CD4-positive, alpha-beta T cell treated with Interleukin-2 at 100 ng/mL for 4 hours (primary cell): ENCODE measurements at places on chromosomes 16 and 17.

DNA sequence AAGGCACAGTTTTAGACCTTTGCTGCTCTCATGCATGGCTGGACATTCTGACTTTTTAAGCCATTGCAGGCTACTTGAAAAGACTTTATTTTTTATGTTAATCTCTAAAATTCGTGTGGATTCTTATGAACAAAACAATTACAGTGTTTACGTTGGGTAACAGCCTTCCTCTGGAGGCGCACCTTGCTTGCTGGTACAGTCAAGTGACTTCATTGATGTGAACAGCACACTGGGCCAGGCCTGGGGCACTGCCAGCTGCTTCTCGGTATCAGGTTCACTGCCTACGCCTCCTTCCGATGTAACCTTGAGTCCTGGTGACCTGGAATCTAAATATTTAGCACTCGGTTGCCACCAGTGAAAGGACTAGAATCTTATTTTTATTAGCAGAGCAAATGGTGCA lies 27.8 kb downstream of the MARCHF10 start:
- DNase-seq: no peak

- DNase-seq: no peak
Measured at GRCh38 chr17:57405491-57406072, 149.3 kb downstream of the MSI2 start.

GRCh38 chr17:74964988-74965622 lies 7.5 kb downstream of the HID1 start:
- no peak for DNase-seq

- no peak for DNase-seq
Measured at GRCh38 chr17:79116575-79117368, 42.1 kb downstream of the ENGASE start.

GRCh38 chr16:8717469-8717868 lies 43.1 kb downstream of the ABAT start:
- DNase-seq: no peak

DNA sequence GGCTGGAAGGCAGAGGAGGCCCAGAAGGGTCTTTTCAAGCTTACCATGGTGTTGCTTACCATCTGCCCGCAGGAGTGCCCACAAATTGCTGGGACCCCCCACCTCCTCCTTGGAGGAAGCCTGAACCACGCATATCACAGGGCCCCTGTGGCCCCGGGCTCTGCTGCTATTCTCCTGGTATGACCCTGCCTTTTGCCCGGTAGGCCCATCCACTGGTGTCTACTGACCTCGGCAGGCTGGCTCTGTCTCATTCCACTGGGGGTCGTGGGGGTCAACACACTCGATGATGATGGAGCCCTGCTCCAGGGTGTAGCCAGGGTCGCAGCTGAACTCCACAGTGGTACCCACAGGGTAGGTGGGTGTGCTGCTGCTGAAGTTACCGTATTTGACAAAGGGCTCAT lies 8.2 kb upstream of the PHF12 start:
- DNase-seq: no peak

DNA sequence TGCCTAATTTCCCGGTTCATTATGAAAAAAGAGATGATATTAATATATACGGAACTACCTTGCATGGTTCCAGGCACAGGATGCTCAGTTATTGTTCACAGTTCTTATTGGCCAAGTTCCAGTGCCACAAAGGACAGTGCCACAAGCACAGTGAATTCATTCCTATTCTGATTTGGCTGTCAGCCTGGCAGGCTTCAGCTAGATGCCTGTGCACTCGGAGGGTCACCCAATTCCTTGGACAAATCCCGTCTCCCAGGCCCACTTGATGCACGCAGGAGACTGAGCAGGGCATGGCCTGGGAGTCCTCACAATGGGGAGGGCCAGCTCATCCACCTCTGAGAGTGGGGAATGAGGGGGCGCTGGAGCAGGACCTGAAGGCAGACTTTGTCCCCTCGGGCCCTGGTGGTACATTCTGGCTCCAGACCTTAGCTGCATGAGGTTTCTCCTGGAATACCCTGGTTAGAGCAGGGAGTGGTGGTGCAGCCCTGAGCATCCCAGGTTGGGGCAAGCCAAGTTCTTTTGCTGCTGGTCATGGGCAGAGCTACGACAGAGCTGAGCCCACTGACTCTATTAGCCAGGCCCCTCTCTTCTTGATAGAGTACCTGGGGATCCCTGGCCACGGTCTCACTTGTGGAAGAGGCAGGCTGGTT lies 41.4 kb downstream of the MIS12 start:
- no peak for DNase-seq

DNA sequence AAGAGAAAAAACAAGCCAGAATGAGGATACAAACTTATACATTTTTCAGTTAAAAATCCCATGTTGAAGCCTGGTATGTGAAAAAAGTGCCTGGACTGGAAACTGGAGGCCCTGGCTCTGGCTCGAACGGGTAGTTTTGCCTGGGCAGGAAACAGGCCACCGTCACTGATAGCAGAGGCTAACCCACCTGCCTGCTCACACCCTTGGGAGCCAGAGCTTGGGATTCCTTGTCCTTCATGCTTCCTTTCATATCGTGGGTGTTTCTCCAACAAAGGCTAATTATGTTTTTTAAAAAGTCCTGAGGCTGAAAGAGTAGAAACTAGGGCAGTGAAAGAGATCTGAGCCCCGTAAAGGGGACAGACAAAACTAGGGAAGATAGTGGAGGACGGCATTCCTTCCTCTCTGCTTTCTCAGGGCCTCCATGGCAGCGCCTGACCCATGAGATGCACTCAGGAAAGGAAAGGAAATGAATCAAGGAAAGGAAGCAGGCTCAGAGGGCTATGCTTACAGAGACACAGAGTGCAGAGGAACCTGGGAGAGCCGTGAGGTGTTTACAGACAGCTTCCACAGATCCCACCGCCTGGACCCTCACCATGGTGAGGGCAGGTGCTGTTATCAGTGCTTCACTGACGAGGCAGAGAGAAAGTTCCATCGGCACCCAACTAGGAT lies 138.1 kb downstream of the PARN start:
- DNase-seq: no peak

DNA sequence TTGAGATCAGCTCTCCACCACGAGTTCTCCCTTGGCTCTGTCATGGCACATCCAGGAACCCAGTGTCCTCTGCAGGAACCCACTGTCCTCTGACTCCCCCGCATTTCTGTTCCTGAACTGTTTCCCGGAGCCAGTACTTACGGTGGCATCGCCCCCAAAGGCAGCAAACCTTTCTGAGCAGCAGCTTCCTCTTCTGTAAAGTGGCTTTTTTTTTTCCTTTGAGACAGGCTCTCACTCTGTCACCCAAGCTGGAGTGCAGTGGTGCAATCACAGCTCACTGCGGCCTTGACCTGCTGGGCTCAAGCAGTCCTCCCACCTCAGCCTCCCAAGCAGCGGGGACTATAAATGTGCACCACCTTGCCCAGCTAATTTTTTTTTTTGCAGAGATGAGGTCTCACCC lies 32.2 kb downstream of the NAGPA start:
- no peak for DNase-seq

GRCh38 chr17:37312137-37312923 lies 63.5 kb upstream of the C17orf78 start:
- DNase-seq: no peak

DNA sequence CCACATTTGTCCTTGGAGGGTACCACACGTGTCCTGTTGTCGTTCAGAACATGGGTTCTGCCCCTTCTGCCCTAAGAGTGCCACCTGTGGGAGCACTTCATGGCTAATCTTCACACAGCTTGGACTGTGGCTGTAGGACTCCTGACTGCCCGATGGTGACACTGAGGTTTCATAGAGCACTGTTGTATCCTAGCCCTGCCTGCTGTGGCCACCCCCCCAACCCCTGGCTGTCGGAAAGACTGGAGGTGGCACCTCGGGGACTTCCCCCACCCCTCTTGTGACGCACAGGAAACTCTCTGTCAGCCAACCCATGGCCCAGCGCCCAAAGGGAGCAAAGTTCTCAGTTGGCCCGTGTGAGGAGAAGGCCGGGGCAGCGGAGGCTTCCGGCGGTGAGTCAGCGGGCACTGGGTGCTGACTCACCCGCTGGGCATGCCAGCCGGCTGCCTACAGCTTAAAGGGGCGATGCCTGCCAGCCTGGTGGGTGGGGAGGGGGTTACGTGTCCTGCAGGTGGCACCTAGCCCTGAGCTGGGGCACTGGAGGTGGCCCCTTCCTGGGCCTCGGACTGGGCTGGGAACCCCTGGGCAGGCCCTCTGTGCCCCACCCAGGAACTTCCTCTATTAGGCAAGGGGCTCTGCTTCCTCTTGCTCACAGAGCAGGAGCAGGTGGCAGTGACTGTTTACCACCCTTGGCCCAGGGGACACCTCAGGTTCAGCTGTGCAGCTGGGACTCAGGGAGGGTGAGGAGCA lies 3.4 kb downstream of the MAP2K3 start:
- DNase-seq: peak; percentile 96

- DNase-seq: no peak
Measured at GRCh38 chr17:36877771-36878170, 59.5 kb upstream of the LHX1 start.

- DNase-seq: no peak
Measured at GRCh38 chr17:31349454-31349853, 28.0 kb upstream of the EVI2A start.

- peak; percentile 56 for DNase-seq
Measured at GRCh38 chr17:60077672-60078519, 825 bp downstream of the HEATR6 start.
